NCI-H1417 (cell line): ENCODE measurements at places on chromosomes 1 and 21.

- DNase-seq = no peak
Observed at GRCh38 chr1:198549866-198550265, 9.4 kb upstream of the ATP6V1G3 start.

- no peak for DNase-seq
Observed at GRCh38 chr1:205961405-205961804, 18.1 kb upstream of the SLC26A9 start.

DNA sequence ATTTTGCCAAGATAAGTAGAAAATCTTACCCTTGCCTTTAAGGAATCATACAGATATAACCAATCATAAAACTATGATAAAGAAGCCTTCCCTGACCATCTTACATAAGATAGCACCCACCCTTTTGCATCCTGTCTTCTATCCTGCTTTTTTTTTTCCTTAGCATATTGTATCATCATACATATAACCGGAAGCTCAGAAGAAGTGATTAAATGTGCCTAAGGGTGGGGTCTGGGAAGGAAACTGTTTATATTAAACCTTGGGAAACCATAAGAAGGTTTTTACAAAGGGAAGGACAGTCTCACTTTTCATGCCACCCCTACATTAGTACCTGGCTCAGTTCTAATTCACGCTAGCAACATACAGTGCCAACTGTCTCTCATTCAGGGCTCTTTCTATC is 66.8 kb downstream of the LUZP1 start:
- no peak for DNase-seq

DNA sequence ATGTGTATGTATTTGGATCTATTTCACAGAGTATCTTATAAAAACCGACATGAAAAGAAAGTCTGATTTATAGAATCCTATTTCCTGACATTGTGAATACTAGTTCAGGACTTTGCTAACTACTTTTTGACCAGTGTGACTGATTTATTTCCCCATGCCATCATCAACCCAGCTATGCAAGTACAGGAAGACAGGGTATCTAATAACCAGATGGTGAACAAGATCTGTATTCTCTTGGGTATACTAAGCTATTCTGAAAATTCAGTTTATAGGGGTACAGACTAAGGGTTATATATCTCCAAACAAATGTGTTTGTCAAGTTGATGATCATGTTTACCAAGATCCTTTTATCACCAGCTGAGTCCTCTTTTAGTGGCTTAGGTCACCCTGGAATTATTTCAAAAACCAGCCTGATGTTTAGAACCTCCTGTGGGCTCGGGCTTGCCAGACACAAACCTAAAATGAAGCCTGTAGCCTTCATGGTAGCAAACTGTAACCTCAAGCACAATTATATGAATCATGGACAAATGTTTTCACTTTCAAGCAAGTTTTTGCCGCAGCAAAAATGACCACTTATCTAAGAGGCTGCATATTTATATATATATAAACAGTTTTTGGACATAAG is 185.1 kb downstream of the FGGY start:
- DNase-seq = no peak

DNA sequence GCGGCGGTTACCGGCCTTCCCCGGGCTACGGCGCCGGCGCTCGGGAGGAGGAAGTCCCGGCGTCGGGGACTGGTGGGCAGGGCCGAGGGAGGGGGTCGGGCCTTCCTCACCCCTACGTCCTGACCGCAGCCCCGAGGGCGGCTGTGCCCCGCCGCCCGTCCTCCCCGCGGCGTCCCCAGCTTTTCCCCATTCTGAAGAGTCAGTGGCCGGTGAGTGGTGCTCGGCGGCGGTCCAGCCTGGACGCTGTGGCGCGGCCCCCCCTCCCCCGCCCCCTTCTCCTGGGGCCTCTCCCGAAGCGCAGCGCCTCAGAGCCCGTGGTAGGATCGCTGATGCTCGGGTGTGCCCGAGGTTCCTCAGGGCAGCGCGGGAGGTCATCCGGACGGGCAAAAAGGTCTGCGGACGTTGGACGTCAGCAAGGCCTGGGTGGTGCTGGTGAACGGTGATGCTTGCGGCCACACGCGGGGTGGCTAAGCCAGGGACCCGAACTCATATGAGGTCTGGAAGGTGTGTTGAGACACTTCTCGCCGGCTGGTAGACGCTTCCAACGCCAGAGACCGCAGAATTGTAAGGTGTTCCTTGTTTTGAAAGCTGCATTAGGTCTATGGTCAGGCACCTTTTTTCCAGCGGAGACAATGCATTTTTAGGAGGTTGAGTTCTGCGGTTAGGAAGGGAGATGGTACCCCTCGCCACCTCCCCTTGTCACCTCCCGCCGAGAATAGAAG is 725 bp downstream of the SLC25A33 start:
- peak; percentile 76 for DNase-seq

GRCh38 chr1:58539553-58539952 is 7.0 kb downstream of the OMA1 start:
- DNase-seq = no peak
